Activated CD4-positive, alpha-beta T cell treated with anti-CD3 and anti-CD28 coated beads for 24 hours (primary cell): ENCODE measurements at places on chromosomes 4 and X.

DNA sequence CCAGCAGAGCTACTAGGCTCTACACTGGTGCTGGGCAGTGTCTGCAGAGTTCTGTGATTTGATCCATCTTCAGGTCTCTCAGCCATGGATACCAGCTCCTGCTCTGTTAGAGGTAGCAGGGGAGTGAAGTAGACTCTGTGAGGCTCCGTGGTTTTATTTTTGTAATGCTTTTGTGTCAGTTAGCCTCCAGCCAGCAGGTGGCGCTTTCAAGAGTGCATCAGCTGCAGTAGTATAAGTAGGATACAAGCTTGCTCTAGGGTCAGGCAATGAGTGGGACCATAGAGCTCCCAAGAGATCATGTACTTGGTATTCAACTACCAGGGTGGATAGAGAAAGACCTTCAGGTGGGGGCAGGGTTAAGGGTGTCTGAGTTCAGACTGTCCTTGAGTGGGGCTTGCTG lies 362.5 kb upstream of the TRAM1L1 start:
- no peak for DNase-seq

DNA sequence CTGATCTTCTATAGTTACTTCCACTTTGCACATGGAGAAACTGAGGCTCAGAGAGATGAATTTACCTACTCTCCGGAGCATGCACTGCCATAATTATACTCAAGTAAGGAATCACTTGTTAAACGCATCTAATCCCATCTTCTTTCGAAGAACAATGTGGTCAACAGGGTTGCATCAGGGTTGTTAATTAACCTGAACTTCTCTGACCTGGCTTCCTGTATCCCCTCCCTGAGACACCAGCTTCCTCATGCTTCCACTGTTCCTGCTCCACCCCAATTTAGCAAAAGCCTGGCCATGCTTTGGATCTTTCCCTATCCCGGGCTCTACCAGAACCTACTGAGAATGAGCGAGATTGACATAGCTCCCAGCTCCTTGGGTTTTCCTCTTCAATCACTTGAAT lies 136.7 kb downstream of the SMIM20 start:
- DNase-seq = no peak

DNA sequence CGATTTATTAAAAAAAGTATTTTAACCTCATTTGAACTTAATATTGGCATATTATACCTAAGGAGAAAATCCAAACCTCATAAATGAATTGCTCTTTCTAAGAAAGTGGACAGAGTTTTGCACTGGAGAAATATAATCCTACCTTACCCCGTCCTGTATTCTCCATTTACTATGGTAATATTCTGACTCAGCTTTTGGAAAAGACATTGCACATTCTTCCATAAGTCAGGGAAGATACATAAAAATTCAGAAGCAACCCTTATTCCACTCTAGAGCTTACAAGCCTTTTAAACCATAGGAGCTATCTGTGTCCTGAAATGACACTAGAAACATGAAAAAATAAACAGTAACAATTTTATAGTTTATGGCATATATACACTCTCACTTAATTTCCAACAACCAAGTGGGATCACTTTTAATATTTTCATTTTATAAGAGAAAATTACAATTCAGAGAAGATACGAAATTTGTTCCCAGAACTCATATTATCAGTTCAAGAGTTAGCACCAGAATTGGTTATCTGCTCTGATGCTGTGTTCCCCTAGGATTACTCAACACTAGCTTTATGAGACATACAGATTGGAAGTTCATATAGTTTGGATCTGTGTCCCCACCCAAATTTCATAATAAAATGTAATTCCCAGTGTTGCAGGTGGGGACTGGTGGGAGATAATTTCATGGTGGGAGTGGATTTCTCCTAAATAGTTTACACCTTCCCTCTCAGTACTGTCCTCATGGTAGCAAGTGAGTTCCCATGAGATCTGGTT lies 359.4 kb downstream of the ARAP2 start:
- DNase-seq = no peak

DNA sequence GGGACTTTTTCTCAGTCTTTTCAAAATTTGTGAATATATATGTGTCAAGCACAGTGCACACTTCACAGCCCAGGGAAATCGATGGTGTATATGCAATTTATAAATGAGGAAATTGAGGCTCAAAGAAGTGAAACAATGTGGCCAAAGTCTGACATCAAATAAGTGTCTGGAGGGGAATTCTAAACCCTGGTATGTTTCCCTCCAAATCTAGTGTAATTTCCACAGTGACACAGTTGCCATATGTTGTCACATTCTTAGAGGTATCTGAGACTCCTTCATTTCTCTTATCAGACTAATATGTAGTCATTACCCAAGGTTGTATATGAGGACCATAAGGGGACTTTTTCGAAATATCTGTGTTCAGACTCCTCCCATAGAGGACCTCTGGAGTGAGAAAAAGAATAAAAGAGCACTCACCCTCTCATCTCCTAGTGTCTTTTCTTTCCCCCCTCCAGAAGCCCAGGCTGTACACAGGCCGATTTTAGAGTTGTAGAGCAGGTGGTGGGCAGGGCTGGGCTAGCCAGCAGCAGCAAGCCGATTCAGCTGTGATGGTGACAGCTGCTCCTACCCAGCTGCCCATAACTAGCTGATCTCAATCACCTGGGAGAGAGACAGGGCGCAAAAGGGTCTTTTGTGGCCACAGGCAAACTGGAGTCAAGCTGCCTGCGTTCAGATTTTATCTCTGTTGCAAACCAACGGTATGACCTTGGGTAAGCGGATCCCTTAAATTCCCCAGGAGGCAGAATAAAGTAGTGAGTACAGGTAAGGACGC lies 55.1 kb downstream of the CLCN5 start:
- DNase-seq = no peak

DNA sequence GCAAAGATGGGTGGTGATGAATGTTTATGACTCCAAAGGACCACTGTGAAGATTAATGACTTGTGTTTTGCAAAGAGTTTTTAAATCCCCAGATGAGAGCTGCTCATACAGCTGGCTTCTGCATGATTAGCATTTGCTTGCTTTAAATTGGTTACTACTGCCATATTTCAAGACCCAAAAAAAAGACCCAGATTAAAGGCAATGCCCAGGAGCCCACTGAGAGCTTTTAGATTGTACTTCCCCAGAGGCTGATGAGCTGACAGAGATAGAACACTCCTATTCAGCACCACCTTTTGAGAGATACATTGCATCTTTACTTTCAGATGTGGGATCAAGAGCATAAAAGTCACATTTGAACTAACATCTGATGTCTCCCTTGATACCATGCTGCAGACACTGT lies 142.0 kb downstream of the HNRNPD start:
- no peak for DNase-seq

GRCh38 chrX:107935664-107936433 lies 46.3 kb downstream of the TEX13B start:
- no peak for DNase-seq

- DNase-seq = no peak
These were observed 1673.8 kb upstream of the AGA start for GRCh38 chr4:179116011-179116410.

DNA sequence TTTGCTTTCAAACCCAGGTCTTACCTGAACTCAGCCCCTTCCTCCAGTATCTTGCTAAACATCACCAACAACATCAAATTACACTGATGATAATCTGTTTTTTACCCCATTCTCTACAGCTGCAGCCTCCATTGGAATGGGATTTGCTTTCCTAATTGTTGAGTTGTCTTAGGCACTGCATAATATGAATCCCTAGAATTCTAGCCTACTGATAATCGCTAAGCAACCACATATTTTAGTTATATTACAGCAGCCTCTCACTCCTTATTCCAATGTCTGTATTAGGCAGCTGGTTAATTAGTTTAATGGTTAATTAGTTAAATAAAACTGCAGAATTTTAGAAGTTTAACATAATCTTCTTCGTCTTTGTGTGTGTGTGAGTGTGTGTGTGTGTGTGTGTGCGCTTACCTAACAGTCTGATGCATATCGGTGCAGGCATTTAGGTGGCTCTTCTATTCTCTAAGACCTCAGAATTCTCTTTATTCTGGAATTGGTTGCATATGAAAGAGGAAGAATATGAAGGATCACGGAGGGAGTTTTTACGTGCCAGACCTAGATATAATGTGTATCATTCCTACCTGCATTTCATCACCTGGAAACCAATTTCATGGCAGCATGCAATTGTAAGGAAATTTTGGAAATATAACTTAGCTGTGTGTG lies 5.3 kb upstream of the COMMD8 start:
- no peak for DNase-seq

- DNase-seq = no peak
These were observed 106.7 kb downstream of the GPM6A start for GRCh38 chr4:175705407-175705806.

GRCh38 chrX:143664302-143664701 lies 28.4 kb upstream of the SLITRK4 start:
- no peak for DNase-seq

- no peak for DNase-seq
These were observed 1276.1 kb downstream of the FSTL5 start for GRCh38 chr4:160887668-160888067.

GRCh38 chr4:3344104-3344503 lies 51.3 kb downstream of the RGS12 start:
- DNase-seq = no peak

- no peak for DNase-seq
These were observed 294.0 kb downstream of the CCSER1 start for GRCh38 chr4:90421161-90421560.

- DNase-seq = no peak
These were observed 778 bp downstream of the C1QTNF7 start for GRCh38 chr4:15428611-15429010.

GRCh38 chrX:35076061-35076460 lies 133.5 kb downstream of the FAM47B start:
- DNase-seq = no peak
